ENCODE measurements at places on chromosomes 12 and 14.
A peak's percentile ranks its signal among the peaks of the same experiment; 100 is the strongest.

GRCh38 chr12:2677142-2677880, 117.5 kb upstream of the FKBP4 start:
- DNase-seq, result no peak

- DNase-seq, result peak; percentile 91
Measured at GRCh38 chr12:25250744-25251730, at the start of gene KRAS. Gene KRAS (minus strand): TSS chr12:25250929.

GRCh38 chr14:89650077-89650978, 233.3 kb upstream of the FOXN3 start:
- DNase-seq, result no peak

- no peak for DNase-seq
Measured at GRCh38 chr12:88417531-88417930, 162.7 kb downstream of the KITLG start.

DNA sequence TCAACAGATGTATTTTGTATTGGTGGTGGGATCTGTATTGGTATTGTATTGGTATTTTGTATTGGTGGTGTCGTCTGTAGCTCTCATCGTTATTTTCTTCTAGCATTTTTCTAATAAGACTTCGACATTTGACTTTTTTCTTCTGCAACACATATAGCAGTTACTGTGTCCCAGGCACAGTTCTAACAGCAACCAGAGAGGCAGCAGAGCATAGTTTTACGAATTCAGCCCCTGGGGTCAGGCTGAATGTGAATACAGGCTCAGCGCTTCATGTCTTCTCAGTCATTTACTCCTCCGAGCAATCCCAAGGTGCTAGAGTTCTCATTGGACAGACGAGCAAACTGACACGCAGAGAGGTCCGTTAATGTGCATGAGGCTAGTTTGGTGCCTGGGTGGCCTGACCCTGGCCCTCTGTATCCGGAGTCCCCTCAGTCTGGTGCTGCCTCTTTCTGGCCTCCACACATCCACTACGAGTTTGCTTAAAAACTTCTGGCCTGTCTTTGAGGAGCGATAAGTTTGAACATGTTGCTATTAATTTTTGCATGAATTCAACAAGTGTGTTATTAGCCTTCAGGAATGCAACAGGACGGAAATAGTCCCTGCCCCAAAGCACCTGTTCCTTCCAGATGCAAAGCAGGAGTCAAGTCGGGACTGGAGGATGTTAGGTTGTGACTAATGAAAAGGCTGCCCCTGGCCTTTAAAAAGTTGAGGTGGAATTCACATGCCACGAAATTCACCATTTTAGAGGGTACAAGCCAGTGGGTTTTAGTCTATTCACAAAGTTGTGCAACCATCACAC, 87.0 kb downstream of the GLT1D1 start:
- DNase-seq, result no peak

DNA sequence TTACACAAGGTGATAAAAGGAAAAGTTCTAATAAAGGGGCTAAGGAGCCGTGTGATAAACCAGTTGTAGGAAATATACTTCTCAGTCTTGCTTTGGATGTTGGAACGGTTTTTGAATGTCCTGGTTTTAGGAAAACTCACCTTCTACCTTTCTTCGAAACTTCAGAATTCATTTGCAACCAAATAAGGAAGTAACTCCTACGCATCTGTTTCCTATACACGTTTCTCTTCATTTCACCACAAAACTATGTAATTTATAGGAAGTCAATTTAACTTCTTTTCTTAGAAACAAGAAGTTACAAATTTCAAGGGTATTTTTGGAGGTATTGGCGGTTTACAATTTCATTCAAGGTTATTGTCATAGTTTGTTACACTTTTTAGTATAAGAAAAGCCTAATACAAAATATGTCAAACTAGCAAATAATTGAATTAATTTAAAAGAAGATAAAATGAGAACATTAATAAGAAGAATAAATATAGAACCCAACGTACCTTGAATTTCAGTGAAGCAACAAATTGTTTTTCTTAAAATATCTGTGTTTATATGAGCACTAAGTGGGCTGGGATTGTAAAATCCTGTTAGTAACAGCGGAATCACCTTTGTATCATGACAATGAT, 33.2 kb upstream of the CD69 start:
- no peak for DNase-seq

DNA sequence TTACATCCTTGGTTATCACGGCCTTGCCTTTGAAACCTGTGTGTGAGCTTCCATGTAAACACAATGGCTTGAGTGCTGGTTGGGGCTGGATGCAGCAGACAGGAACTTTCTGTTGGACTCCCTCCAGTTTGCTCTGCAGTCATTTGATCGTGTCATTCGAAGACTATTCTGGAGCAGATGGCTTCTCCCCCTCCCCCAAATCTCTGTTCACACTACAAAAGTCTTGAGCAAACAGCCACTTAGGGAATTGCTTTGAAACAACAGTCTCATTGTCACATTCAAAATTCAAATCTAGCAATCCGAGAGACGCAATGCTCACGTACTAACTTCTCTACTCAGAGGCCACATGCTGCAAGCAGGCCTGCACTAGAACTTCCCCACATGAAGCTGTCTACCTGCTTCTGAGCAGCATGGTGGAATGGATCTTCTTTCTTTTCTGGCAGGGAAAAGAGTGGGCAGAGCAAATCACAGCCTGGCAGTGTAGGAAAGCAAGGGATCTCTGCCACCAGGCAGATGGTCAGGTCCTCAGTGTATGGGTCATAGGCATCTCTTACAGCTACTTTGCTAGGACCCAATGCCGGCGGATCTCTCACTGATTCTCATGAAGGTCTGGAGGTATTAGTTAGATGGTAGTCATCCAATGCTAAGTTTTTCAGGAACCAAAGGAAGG, 214.2 kb downstream of the PPM1H start:
- DNase-seq, result no peak

- peak; percentile 36 for DNase-seq
Measured at GRCh38 chr14:91286530-91286937, 42.0 kb upstream of the GPR68 start.

- DNase-seq, result no peak
Measured at GRCh38 chr12:108215458-108215857, 86.4 kb downstream of the WSCD2 start.

DNA sequence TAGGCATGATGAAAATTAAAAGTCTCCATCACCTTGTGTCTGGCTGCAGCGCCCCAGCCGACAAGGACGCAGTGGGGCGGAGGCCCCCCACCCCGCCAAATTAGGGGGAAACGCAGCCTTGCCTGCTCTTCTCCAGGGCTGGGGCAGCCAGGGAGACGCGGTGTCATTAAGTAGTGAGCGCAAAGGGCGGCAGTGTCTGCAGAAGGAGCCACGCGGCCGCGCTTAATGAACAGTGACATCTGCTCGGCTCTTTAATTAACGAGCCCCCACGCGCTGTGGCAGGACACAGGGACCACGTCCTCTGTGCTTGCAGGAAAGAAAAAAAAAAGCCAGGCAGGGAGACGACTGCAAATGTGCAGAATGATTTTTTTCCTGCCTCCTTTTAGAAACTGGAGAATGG, 93.4 kb upstream of the NCOR2 start:
- peak; percentile 33 for DNase-seq

DNA sequence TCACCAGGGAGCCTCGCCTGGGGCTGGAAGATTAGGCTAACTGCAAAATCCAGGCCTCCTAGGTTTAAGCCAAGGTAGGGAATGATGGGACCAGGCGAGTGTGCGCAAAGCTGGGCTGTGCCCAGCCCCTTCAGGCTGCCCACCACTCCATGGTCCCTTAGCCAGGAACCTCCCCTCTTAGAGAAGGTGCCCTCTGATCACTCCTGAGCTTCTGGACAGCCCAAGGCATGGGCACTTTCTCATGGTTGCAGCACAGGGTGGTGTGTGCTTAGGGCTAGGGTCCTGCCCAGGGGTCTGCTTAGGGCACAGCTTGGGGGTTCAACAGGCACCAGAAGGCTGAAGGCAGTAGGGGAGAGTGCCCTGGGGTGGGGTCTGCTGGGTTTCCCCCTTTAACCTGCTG, 69.0 kb downstream of the PRIMA1 start:
- no peak for DNase-seq

GRCh38 chr12:127893895-127894609, 372.9 kb upstream of the TMEM132C start:
- DNase-seq, result no peak

DNA sequence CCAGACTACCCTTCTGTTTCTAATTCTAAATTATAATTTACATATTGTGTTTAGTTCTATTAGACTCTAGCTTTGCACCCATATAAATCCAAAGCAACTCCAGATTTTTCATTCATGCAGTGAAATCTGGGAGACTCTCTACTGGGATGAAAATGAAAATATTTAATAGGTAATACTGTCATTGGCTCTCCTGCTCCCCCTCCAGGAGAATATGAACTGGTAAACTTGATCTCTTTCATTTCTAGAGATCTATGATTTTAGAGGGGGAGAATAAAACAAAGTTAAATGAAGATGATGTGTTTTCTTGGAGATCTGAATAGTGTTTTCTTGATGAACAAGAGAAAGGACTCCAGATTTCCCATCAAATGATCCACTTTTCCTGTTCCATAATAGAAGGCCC, 104.3 kb upstream of the TMCC3 start:
- DNase-seq, result no peak

- DNase-seq, result no peak
Measured at GRCh38 chr14:55138091-55138490, 9.0 kb downstream of the LGALS3 start.

DNA sequence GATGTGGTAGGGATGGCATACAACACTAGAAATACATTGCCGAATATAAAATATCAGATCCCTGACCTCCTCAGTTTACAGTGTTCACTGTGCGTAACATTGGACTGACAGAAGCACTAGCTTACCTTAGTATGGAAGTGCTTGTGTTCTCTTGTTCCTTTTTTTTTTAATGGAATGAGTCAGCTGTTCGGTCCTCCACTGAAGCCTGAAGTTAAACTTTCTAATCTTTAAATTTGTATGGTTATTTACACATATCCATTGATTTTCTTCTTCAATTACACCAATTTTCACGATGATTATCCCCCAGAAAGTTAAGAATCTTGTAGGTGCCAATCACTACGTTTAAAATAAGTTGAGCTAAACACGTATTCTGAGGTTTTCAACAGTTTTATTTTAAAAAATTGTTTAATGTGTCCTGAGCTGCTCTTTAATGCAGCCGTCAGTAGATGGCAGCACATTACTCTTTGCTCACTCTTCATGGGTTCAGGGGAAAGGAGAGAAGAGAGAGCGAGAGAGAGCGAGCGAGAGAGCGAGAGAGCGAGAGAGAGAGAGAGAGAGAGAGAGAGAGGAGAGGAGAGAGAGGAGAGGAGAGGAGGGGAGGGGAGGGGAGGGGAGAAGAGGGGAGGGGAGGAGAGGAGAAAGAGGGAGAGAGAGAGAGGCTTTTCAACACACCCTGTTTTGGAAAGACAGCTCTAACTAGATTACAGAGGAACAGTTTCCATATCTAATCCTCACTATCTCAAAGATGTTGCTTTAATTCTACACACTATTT, 134.7 kb upstream of the SCAF11 start:
- DNase-seq, result peak; percentile 56

GRCh38 chr12:53097207-53097563, 282 bp upstream of the IGFBP6 start:
- DNase-seq, result no peak

- DNase-seq, result no peak
Measured at GRCh38 chr12:131482686-131483085, 228.2 kb upstream of the SFSWAP start.

- peak; percentile 16 for DNase-seq
Measured at GRCh38 chr12:78331753-78332152, 501.1 kb downstream of the NAV3 start.

DNA sequence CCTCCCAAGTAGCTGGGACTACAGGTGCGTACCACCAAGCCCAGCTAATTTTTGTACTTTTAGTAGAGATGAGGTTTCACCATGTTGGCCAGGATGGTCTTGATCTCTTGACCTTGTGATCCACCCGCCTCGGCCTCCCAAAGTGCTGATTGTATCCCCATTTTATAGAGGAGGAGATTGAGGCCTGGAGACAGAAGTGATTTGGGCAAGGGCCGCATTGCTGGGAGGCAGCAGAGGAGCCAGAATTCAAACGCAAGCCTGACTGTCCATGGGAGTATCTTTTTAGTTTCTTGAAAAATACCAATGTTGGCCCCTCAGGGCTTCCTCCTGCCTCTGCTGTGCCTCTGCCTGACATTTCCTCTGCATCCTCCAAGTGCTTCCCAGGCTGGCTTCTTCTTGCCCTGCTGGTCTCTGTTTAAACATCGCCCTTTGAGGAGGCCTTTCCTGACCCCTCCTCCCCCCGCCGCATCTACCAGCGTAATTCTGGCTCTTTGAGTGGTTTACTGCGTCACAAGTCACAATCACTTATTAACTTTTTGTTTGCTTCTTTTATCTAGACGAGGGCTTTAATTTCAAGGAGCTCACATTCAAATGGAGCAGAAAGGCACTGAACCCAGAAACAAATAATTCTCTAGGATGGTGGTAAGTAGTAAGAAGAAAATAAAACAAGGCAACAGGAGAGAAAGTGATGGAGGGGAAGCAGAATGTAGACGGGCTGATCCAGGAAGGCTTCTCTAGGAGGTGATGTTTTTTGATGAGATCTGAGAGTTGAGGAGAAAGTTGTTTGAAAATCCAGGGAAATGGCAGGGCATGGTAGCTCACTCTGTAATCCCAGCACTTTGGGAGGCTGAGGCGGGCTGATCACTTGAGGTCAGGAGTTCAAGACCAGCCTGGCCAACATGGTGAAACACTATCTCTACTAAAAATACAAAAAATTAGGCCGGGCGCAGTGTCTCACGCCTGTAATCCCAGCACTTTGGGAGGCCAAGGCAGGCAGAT, 91.0 kb upstream of the MED13L start:
- no peak for DNase-seq

DNA sequence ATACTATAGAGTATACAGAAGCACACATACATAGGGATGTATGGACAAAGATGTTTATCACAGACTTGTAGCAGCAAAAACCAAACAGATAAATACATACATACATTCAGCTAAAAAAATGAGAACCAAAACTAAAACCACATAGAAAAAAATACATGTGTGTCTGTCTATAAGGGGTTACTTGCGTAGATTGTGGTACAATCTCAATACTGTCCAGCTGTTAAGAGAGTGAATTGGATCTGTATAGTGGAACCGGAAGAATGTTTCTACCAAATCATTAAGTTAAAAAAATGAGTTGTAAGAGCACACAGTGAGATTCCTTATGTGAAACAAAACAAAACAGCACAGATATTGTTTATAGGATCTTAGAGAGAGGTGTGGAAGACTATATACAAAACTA, 44.2 kb upstream of the DCD start:
- DNase-seq, result no peak

DNA sequence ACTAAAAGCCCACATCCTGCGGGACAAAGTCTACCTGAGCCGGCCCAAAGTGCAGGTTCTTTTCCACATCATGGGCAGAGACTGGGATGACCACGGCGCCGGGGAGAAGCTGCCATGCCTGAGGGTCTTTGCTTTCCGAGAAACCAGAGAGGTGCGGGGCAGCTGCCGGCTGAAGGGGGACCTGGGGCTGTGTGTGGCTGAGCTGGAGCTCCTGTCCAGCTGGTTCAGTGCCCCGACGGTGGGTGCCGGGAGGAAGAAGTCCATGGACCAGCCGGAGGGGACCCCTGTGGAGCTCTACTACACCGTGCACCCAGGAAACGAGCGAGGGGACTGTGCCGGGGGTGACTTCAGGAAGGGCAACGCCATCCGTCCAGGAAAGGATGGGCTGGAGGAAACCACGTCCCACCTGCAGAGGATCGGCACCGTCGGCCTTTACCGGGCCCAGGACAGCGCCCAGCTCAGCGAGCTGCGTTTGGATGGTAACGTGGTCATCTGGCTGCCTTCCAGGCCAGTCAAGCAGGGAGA, 148.1 kb downstream of the TMEM132C start:
- DNase-seq, result no peak

GRCh38 chr14:95471476-95471875, 45.0 kb downstream of the SYNE3 start:
- DNase-seq, result no peak

Data from NCI-H1436 (cell line).